ENCODE measurements at places on chromosomes 3 and 15.

DNA sequence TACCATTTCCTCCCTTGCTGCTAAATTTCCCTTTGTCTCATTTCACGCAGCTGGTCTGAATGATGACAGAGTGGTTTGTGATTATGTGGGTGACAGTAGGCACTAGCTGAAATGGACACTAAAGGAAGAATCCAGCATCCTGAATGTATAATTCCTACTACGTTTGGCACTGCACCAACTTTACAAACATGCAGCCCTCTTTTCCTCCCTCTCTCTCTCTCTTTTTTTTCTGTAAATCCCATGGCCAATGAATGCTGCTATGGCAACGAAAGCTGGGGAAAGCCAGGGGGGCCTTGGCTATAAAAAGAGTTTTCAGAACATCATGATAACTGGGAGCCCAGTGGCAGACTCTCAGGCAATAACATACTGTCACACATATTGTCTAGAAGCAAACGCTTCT lies 367.2 kb upstream of the AGTR1 start:
- DNase-seq, result no peak

DNA sequence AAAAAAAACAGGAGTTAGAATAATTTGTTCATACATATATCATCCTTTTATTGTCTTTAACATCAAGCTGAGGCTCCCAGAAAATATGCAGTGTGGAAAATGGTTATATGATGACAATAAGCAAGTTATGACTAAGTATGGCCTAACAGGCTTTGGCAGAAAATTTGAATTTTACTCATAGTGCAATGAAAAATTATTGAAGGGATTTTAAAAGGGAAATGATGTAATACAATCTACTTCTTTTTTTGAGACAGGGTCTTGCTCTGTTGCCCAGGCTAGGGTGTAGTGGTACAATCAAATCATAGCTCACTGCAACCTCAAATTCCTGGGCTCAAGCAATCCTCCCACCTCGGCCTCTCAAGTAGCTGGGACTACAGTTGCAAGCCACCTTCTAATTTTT lies 78.7 kb downstream of the FAIM start:
- DNase-seq, result no peak

GRCh38 chr15:78257681-78258080 lies 6.7 kb upstream of the DNAJA4 start:
- no peak for DNase-seq

GRCh38 chr3:43866529-43867353 lies 176.0 kb downstream of the ABHD5 start:
- no peak for DNase-seq

- no peak for DNase-seq
These were observed 11.4 kb upstream of the C3orf22 start for GRCh38 chr3:126570103-126570541.
